ENCODE measurements at places on chromosomes 3 and 15.

DNA sequence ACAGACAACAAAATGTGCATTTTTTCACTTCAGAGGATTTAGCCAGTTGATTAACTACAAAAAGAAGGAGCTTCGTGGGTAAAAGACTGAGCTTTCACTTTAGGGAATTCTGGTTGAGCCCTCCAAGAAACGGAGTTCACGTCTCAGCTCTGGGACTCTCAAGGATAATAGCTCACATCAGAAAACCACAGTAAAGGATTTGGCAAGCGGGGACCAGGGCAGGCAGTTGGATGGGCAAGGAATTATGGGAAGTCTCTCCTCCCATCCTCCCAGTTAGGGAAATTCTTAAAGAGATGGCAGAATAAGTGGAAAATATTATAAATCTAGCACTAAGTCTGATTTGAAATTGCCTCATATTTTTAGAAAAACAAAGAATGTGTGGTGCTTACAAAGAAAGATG, 188.3 kb upstream of the EOMES start:
- no peak for DNase-seq

GRCh38 chr3:65749066-65749465, 289.7 kb downstream of the MAGI1 start:
- no peak for DNase-seq

GRCh38 chr15:75140080-75140879, 61.4 kb upstream of the C15orf39 start:
- DNase-seq: no peak

GRCh38 chr3:63814237-63814636, 4.9 kb upstream of the C3orf49 start:
- no peak for DNase-seq

- DNase-seq: no peak
These were observed 972 bp downstream of the UBA5 start for GRCh38 chr3:132661101-132661500.

DNA sequence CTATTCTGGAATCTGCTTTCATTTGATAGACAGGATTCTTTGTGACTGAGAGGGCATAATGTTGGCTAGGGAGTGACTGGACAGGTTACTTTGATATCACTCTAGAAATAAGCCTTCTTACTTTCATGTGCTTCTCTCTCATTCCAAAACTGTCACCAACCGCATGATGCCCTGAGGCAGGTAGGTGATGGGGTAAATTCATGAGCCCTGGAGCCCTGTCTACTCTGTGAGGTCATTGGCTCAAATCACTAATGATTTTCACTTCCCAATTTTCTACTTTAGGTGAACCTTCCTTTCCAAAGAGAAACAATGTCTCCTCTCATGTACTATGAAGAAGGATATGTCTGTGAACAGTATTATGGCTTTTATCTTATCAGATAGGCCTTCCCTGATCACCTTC, 596.7 kb downstream of the TUSC7 start:
- no peak for DNase-seq

DNA sequence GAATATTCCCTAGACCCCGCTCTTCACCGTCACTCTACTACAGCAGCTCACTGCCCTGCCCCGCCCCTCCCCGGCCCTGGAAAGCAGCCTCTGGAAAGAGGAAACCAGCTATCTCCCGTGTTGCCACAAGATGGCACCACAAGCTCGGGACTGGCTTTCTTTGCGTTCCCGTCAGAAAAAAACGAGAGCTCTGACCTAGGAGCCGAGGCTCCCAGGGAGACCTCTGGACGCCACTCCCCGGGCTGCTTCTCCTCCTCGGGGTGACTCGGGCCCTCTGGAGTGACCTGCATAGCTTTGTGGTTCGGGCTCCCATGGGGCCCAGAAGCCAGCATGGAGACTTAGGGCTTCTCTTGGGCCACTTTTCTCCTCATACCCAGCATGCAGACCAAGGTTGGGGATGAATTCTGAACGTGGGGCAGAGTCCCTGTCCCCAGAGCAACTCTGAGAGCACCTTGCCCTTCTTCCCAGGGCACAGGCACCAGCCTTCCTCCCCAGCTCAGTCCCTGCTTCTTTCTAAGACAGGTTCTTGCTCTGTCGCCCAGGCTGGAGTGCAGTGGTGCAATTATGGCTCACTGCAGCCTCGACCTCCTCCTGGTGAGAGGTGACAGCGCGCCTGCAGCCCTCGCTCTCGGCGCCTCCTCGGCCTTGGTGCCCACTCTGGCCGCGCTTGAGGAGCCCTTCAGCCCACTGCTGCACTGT, 19.0 kb downstream of the STOML1 start:
- DNase-seq: peak; percentile 90

DNA sequence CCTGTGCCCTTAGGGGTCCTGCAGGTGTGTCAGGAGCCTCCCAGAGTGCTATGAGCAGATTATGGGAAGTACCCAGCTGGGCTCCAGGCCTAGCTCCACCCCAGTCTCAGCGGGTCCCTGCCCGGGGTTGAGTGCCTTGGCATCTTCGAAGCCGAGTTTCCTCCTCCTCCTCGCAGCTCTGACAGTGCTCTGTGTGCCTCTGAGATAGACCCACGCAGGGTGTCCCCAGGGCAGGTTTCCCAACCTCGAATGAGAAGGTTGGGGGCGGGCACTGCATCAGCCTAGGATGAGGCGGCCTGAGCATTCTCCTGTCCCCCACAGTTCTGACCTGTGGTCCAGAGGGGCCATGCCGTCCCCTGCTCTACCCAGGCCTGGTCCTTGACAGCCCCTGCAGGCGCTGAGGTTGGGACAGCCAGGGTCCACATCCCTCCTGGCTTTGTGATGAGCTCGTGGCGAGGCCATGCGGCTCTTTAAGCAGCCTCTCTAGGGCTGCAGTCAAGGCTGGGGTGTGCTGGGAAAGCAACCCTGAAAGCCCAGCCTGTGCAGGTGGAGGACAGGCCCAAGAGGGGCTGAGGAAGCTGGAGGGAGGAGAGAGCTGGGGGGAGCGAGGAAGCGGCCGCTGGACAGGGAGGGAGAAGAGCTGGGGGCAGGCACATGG, 20.2 kb upstream of the SKOR1 start:
- DNase-seq: no peak

- DNase-seq: no peak
These were observed 105.4 kb upstream of the CCDC54 start for GRCh38 chr3:107271787-107272387.

GRCh38 chr3:187992609-187993008, 161.3 kb upstream of the LPP start:
- DNase-seq: no peak

- peak; percentile 55 for DNase-seq
These were observed 604 bp downstream of the LTK start for GRCh38 chr15:41512940-41513505.

- DNase-seq: no peak
These were observed 68.4 kb downstream of the SLC24A1 start for GRCh38 chr15:65690173-65690572.

DNA sequence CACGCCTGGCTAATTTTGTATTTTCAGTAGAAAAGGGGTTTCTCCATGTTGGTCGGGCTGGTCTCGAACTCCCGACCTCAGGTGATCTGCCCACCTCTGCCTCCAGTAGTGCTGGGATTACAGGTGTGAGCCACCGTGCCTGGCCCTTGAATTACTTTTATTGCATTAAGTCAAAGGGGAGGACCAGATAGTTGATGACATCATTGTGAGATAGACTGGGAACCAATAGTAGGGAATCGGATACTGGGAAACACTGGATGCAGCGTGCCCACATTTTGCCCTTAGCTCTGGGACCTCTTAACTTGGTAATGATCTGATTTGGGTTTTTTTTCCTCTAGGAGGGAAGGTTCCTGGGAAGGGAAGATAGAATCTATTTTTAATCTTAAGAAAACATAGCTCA, 19.2 kb downstream of the DAG1 start:
- DNase-seq: no peak

DNA sequence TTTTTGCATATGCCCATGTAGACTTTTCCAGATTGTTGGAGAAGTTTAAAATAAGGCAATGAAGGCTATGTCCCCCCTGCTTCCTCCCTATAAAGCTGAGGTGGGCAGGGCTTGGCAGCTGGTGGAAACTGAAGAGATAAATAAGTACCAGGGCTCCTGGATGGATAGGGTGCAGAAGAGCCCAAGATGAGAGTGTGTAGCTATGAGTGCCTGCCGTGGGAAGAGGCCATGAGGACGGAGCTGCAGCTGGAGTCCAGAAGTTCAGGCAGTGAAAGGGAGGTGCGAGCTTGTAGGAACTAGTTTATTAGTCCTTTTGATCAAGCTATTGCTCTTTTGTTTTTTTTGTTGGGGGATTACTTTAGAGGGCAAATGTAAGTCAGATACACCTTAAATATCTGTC, 52.4 kb downstream of the PHLDB2 start:
- no peak for DNase-seq

- DNase-seq: no peak
These were observed 20.9 kb upstream of the FSTL1 start for GRCh38 chr3:120471643-120472042.

GRCh38 chr3:83567935-83568334, 1390.9 kb upstream of the CADM2 start:
- DNase-seq: no peak
